Hematopoietic multipotent progenitor cell treated with erythropoietin and hydrocortisone succinate and interleukin-3 and kit ligand, for 4 days (in vitro differentiated cells): ENCODE measurements at places on chromosomes 2 and 18.

DNA sequence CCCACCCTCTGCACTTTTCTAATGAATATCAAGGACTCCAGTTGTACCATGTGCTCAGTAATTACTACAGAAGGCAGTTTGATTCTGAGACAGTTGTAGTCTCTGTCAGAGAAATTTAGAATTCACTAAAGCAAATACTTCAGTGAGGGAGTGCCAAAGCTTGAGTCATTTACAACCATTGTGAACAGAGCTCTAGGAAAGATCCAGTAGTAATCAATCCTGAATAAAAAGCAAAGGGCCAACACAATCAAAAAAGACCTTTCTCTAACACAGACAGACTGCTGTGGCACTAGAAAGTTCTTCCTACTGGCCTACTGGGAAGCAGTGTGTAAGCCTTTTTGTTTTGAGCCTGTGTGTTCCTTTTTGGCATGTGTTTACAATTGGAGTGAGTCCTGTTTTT is 135.6 kb upstream of the UNC80 start:
- DNase-seq = no peak

DNA sequence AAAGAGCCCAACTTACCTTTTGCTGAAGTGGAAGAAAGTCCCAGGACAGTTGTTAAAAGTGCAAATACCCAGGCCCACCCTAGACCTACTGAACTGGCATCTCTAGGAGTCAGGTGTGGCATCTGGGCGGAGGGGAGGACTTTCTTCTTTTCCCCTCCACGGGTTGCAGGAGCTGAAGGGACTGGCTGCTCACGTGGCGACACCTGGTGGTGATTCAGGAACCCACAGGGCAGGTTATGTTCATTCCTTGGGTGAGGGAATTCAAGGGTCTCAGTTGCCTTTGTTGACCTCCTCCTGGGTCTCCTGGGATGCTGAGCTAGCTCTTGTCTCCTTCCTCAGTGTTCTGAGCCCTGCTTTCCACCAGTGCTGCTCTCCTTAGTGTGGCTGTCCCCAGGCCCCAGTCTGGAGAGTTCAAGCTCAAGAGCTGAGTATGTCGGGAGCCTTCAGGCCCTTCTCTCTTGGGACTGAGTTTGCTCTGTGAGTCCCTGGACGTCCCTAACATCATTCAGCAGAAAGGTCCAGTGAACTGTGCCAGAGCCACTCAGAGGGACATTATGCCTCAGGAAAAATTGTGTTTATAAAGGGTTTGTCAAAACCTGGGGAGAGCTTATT is 56.9 kb downstream of the DYSF start:
- DNase-seq = peak; percentile 81

DNA sequence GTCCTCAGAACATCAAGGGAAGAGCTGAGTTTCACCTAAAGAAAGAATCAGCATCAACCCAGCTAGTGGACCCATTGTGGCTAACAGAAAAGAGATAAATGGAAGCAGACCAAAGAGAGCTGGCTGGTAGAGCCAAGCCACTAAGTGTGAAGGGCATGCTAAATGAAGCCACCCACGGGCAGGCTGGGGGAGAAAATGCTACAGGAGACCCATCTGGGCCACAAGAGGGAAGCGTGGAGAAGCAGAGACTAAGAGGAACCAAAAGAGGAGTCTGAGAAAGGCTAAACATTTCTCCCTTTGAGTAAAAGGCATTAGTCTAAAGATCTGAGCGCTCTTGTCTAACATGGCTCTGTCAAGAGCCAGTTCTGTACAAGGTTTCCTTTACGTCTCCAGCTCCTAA is 15.8 kb downstream of the CWC22 start:
- peak; percentile 63 for DNase-seq

GRCh38 chr2:26838121-26838906 is 9.6 kb upstream of the DPYSL5 start:
- DNase-seq = peak; percentile 66

- no peak for DNase-seq
Measured at GRCh38 chr2:26811261-26811660, 25.4 kb downstream of the CENPA start.

GRCh38 chr2:106959975-106960682 is 74.2 kb upstream of the ST6GAL2 start:
- peak; percentile 10 for DNase-seq

GRCh38 chr18:74334242-74334893 is 18.7 kb downstream of the C18orf63 start:
- DNase-seq = no peak

GRCh38 chr18:7267973-7268372 is 37.1 kb downstream of the LRRC30 start:
- no peak for DNase-seq

- DNase-seq = peak; percentile 11
Measured at GRCh38 chr2:152126664-152127063, 27.8 kb upstream of the CACNB4 start.

- no peak for DNase-seq
Measured at GRCh38 chr2:22894761-22895160, 490.2 kb upstream of the KLHL29 start.

- DNase-seq = peak; percentile 11
Measured at GRCh38 chr2:160736148-160737028, 242.8 kb upstream of the RBMS1 start.

GRCh38 chr18:74509856-74510769 is 13.9 kb downstream of the CNDP2 start:
- DNase-seq = no peak

GRCh38 chr2:66030553-66030952 is 404.4 kb upstream of the MEIS1 start:
- DNase-seq = peak; percentile 3

DNA sequence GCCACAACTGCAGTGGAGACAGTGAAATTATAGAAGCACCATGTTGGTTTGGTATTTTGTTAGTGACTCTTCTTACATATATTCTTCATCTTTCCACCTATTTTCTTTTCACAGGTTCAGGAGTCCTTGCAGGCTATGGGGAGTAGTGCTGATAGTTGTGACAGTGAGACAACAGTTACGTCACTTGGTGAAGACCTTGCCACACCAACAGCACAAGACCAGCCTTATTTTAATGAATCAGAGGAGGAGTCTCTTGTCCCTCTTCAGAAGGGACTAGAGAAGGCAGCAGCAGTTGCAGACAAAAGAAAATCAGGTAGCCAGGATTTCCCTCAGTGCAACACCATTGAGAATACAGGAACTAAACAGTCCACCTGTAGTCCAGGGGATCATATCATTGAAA is 23.6 kb downstream of the ITPRID2 start:
- no peak for DNase-seq

GRCh38 chr2:45344502-45344901 is 266.6 kb downstream of the SRBD1 start:
- DNase-seq = no peak

GRCh38 chr2:96501471-96501874 is 3.7 kb downstream of the NEURL3 start:
- peak; percentile 20 for DNase-seq

DNA sequence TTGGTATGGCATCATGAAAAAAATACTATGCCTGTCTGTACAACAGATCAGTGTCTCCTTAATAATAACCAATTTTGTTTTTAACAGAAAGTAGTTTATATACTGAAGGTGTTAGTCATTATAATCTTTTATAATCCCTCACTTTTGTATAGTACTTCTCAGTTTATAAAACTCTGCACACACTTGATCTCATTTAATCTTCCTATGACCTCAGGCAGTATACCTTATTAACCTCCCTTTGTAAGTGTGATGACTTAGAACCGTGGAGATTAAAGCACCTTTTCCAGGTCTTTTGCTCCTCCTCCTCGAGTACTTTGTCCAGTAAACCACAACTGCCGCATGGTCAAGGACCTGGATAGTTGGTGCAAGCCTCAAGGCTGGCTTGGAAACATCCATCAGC is 945.5 kb downstream of the EPHA4 start:
- DNase-seq = no peak

DNA sequence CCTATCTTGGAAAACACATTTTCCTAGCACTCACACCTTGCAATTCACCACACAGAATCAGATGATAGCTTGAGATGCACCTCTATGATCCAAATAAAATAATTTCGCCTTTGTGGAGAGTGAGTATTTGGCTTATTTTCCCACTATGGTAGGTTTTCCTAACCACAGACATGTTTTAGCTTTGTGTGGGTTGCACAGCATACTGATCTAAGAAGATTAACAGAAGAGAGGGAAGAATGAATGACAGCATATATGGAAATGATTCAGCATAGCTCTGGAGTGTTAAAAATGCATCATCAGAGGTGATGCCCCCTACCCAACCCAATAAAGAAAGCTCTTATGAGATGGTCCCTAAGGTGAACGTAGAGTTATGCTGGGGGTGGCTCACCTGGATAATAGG is 72.5 kb downstream of the GCA start:
- DNase-seq = no peak

GRCh38 chr2:200127848-200128247 is 172.5 kb downstream of the MAIP1 start:
- no peak for DNase-seq

GRCh38 chr2:18311420-18312195 is 248.8 kb downstream of the RDH14 start:
- DNase-seq = no peak

GRCh38 chr2:157747695-157748370 is 119.2 kb upstream of the ACVR1C start:
- peak; percentile 20 for DNase-seq

- DNase-seq = no peak
Measured at GRCh38 chr2:144705328-144706245, 185.7 kb upstream of the ZEB2 start.

DNA sequence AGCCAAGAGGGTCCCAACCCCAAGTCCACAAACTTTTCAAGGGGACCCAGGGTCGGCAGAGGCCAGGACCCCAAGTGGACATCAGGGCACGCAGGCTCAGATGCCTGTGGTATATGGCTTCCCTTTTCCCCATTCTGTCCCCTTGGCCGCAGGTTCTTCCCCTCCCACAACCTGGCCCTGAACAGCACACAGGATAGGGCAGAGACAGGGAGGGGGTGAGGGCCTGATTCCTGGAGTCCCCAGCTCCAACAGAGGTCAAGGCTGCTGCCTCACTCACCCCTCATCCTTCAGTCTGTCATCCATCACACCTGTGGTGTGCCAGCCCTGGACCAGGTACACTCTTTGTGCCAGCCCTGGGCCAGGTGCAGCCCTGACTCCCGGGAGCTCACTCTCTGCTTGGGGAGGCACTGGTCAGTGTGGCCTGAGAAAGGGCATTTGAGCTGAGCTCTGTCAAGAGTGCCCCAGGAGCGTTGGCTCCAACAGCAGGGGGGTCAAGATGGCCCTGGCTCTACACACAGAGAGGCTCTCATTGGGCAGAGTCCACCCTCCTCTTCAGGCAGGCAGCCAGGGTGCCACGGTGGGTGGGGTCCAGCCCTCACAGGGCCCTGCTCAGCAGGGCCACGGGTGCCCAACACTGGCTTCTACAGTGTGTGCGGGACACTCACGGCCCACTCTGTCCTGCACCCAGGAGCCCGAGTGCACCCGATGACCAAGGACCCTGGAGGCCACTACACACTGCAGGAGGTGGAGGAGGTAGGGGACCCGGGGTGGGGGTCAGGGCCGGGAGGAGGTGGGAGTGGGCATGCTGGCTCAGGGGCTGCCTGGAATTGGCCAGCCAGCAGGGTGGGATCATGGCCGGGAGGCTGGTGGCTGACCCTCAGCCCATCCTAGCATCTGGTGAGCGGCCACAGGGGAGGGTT is 1.6 kb downstream of the AGXT start:
- no peak for DNase-seq

DNA sequence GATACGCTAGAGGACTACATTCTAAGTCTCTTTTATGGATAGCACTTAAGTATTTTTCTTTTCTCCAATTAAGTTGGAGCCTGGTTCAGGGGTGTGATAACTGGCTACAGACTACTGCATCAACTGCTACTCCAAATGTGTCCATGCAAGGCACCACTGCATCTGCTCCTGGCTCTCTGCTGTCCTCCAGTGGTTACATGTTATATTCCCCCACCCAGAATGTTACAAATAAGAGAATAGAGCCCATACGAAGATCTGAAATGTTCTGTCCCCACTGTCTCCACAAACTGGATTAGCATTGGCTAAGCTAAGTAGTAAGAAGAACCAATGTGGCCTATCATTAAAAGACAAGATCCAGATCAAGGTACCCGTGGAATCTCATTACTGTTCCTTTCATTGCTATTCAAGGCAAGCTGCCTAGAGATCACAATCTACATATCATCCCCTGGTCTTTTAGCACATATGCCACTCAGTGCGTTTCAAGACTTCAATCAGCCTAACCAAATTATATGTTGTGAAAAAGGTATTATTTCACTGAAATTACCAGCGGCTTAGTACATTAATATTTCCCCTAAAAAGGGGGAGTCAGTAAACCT is 308.3 kb upstream of the SLC8A1 start:
- peak; percentile 83 for DNase-seq

DNA sequence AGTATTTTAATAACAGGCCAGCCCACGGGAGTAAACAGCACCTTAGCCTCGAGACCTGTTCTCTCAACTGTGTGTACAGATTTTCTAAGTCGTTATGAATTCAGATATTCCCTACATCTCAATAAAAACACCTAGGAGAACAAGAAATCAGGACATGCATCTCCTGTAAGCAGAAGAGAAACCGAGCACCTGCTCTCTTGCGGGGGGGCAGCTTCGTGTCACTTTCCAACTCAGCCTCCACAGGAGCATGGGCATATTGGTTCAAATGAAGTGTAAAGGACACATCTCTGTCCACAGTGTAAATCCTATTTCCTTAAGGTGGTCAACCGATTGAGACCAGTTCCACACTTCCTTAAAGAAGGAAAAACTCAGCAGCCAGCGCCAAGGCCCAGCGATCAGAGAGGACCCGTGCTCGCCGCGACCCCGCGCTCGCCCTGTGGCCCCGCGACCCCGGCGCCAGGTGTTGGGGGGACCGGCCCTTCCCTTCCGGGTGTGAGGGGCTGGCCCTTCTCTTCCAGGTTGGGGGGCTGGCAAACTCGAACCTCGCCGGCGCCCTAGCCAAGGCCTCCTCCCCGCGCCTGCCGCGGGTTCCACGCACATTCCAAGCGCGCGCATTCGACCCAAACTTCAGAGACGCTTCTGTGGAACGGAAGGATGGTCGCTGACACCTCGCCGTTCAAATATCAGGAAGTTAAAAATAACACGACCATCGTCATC is 652 bp downstream of the SH3YL1 start:
- DNase-seq = no peak

- no peak for DNase-seq
Measured at GRCh38 chr18:63897072-63897471, 9.6 kb downstream of the SERPINB2 start.

DNA sequence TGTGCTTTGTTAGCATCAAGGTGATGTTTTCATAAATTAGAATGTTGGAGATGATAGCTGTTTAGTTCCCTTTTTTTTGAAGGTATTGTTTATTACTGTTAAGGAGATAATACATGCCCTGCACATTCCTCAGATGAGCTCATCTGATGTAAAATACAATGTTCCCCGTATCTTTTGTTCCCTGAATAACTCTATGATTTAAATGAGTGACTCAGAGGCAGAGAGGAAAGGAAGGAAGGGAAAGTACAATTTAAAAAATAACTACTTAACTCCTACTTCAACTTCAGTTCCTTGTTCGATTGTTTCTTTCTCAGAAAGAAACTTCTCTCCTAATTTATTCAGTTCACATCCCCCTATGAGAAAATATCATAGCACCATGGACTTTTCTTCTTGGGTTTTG is 208.7 kb downstream of the KCNE4 start:
- DNase-seq = no peak

- DNase-seq = peak; percentile 26
Measured at GRCh38 chr2:186780701-186781316, 68.2 kb downstream of the ZSWIM2 start.
